ENCODE measurements at places on chromosomes 1 and 21.

- no peak for DNase-seq
These were observed 7.5 kb downstream of the ID3 start for GRCh38 chr1:23551849-23552248.

- no peak for DNase-seq
These were observed 31.8 kb downstream of the RABIF start for GRCh38 chr1:202857136-202857610.

DNA sequence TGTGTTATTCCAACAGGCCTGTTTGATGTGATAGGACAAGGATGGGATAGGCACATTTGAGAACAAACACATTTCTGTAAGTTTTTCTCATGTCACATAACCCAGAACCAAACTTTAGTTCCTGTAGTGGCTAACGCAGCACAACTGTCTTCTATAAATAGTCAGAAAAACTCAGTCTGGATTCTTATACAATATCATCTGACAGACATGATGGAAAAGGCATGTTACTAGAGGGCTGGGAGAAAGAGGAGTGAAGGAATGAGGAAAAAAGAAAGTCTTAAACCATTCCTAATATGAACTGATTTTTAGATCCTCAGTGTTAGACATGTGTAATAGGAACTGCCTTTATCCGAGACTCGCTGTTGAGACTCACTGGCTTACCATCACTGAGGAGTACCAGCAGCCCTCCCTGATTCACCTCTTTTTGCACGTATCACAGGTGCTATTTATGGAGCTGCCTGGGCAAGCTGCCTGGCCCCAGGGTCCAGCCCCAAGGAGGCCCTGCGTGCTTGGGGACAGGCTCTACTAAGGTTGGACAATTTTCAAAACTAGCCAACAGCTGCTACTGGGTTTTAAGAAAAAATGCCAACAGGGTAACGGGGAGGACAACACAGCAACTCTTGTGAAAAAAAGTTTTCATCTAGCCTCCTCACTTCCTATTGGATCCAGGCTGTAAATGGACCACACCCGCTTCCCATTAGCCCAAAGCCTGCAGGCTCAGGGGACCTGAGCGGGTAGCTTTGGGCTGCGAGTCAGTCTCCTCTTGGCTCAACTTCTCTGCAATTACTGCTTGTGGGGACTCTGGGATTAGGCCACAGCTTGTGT lies 30.7 kb upstream of the SERBP1 start:
- DNase-seq, result no peak

- no peak for DNase-seq
These were observed 64.8 kb downstream of the PLXNA2 start for GRCh38 chr1:208179263-208179816.

DNA sequence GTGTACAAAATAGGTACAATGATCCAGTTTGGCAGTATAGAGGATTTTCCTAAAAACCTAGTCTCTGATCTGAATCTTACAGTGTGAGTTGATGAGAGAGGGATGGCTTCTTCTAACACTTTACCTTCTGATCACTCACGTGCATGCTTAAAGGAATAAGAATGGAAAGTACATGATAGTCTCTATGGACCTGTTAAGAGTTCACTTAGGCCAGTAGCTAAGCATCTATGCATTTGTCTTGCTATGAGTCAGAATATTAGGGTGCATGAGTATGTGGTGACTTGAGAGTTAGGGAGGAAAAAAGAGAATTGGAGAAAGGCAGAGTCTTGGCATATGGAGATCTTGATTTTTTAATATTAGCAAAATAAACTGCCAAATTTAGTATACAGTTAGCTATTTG lies 206.3 kb downstream of the COL11A1 start:
- no peak for DNase-seq

GRCh38 chr1:203701606-203702005 lies 63.4 kb upstream of the LAX1 start:
- DNase-seq, result no peak

DNA sequence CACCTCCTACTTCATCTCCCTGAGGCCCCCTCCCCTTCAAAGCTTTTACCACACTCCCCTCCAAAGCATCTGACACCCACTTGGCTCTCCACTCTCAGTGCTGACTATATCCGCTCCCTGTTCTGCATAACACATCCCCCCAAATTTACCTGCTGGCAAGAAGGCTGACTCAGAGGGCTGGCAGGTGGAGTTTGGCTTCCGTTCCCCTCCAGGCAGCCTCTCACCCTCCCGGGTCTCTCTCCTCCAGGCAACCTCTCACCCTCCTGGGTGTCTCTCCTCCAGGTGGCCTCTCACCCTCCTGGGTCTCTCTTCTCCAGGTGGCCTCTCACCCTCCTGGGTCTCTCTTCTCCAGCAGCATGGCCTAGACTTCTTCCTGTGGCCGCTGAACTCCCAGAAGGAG lies 562.1 kb downstream of the NPHP4 start:
- DNase-seq, result no peak

DNA sequence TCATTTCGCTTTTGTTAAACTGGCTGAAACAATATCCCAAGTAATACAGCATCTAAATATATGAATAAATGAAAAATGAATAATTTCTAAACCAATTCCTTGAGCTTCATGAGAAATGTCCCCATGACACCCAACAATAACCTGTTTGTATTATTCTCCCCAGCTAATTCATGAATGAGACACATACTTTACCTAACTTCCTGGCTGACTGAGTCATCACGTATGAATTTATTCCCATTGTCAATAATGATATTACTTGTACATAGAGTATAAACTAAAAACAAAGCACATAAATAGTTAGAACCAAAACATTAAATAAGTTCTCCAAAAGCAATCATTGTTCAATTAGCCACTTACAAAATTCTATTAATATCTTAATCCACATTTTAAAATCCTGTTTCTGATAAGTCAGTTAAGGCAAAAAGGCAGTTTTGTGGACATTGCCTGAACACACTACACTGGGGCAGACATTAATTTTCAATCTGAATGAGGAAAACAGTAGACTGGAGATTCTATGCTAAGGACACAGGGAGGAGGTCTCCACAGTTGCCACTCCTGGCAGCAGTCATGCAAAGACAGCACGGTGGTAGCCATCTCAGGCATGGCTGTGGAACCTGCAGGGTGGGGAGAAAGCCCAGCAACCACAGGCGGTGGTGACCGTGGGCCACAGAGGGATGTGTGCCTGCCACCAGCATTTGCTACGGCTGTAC lies 48.2 kb downstream of the SLC9C2 start:
- DNase-seq, result no peak

GRCh38 chr21:39082656-39083376 lies 100.4 kb downstream of the PSMG1 start:
- DNase-seq, result no peak

All from AG04449 (cell line).